ENCODE measurements at places on chromosomes 7 and 10. TPM values are rescaled to one million over a fixed set of nuclear protein-coding genes. Genes with fewer than 3 reads are reported as not detected.

Gene OPN1SW
- not detected for total RNA-seq

Gene EN2
- total RNA-seq: under 0.01 TPM

Gene GHRHR
- total RNA-seq: not detected

Gene GIMAP7
- total RNA-seq: not detected

Gene GPR22
- total RNA-seq: not detected

Gene ITGA8
- under 0.01 TPM for total RNA-seq

Gene DDC
- total RNA-seq: not detected

Gene OPALIN
- total RNA-seq: not detected

Gene GCK
- not detected for total RNA-seq

Gene RHEB
- 67.1 TPM for total RNA-seq

Gene RBM33
- 25.2 TPM for total RNA-seq

Gene TRDMT1
- total RNA-seq: 3.3 TPM

Gene HTRA1
- 227 TPM for total RNA-seq

Gene FOXI2
- total RNA-seq: not detected

Gene SPDYE6
- total RNA-seq: not detected

Gene HABP2
- not detected for total RNA-seq

Gene RNLS
- total RNA-seq: 8.1 TPM

Gene GNAT3
- total RNA-seq: not detected

Gene KAT6B
- total RNA-seq: 24.2 TPM

Gene SLC39A12
- total RNA-seq: not detected
